Mesothelial cell of epicardium (in vitro differentiated cells): ENCODE measurements at places on chromosomes 4 and X. TPM values are rescaled to one million over a fixed set of nuclear protein-coding genes. Genes with fewer than 3 reads are reported as not detected.

DNA sequence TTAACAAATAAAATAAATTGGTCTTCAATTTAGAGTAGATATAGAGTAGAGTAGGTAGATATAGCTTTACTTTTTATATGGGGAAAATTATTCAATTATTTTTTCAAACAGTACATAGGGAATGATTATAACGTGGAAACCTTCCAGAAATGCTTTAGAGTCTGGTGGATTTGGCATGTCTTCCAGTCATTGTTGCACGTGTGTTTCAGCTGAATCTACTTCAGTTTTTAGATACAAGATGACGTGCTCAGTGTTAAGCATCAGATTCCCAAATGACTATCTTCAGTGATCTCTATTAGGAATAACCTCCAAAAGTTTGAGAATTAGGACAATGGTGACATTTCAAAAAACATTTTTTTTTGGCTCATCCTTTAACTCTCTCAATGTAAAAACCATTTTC, 616.9 kb downstream of the ANKRD50 start:
- no peak for DNase-seq

DNA sequence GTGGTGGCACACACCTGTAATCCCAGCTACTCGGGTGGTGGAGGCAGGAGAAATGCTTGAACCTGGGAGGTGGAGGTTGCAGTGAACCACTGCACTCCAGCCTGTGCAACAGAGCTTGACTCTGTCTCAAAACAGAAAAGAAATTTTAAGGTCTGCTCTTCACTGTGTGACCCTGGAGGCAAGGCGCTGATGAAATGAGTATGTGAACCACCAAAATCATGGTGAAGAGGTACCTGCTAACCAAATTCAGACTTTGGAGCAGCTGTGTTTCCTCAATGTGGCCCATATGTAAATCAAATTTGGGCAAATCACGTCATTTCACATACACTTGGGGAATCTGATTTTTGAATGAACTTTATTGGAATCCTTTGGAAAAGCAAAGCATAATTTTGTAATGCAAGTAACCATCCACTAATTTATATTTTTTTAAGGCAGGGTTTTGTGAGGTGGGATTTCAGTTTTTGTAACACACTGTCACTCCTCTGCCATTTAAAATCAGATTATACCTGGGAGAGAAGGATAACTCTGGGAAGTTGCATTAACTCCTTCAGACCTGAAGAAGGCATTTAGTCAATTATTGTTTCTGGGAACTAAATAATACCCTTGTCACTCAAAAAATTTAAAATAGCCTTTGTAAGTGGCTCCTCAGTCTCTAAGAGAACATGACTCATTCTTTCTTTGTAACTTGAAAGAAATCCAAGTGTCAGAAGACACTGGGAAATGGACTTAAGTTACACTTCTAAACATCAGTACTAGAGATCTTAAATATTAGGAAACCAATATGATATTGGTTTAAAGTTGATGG, 24.0 kb downstream of the DOCK11 start:
- no peak for DNase-seq

Gene RNF128
- total RNA-seq = 0.43 to 0.86 TPM (median 0.58 TPM) in 3 replicates

Gene N4BP2
- total RNA-seq = 38.9 to 41.0 TPM (median 40.6 TPM) in 3 replicates

- no peak for DNase-seq
Measured at GRCh38 chr4:100989401-100989800, 357.9 kb downstream of the PPP3CA start.

DNA sequence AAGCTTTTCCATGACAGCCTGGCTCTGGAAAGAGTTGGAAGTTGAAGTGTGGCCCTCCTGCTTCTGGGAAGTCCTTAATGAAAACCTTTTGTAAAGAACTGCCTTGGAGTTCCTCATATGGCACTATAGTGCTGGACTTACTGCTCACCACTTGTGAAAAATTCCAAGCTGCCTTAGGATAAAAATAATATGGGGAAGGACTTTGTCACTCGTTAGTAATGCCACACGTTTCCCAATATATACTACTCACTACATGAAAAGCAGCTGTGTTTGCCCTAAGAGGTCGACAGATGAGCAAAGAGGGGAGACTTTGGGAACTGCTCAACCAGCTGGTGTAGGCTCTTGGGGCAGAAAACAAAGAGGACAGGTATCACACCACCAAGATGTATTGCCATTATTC, 11.7 kb downstream of the OPHN1 start:
- no peak for DNase-seq

GRCh38 chrX:22323541-22323940, 50.8 kb downstream of the CBLL2 start:
- no peak for DNase-seq

DNA sequence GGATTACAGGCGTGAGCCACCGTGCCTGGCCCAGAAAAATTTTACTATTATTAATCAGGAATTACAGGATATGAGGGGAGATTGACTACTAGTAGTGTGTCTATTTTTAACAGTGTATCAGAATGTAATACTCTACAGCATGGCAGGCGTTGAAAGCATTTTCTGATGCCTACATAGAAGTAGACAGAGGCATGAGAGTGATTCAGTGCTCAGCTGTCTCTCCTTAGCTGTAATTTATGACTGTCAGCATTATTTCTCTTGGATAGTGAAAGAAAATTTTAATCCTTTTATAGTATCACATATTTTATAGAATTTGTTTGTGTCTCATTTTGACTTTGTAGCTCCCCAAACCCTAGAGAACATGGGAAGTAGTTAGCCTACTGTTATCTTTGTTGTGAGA, 20.7 kb downstream of the ARHGAP24 start:
- DNase-seq = no peak

DNA sequence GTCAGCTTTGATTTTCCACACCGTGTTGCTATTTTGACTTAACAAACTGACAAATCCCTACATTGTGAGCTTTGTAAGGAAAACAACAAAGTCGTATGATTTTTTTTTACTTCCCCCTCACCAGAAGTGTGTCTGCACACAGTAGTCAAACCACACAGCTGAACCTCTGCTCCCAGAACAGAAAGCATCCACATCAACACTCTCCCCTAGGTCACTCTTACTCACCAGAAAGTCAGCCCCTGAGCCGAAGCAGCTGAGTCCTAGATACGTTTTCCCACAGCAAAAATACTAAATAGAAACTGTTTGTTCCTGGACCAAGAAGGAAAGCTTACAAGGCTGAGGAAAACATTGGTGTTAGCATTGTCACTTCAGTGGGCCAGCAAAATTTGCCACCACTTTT, 305.7 kb downstream of the DHX15 start:
- DNase-seq = no peak

DNA sequence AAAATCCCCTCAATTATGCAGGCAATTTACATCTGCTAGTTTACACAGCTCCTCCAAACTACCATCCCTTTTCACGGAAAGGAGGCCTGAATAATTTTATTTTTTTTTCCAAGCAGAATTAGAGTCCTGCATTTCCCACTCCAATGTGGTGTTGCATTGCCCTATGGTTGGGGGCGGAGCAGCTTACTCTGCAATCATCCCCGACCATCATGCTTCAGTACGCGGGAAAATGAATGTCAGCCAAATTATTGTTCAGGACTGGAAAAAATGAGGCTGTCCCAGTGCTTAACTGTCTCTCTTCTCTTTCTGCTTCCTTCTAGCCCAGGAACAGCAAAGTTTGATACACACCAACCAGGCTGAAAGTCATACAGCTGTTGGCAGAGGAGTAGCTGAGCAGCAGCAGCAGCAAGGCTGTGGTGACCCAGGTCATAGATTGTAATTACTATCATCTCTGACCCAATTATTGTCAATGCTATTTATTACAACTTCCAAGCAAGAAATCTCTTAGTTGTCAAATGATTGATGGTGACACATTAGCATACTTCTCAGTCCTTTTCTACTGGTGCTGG, 28.3 kb downstream of the MMRN1 start:
- DNase-seq = no peak

GRCh38 chr4:123421227-123421936, 24.8 kb downstream of the SPRY1 start:
- no peak for DNase-seq

Gene CHRDL1
- 6.3 to 6.9 TPM (median 6.6 TPM) in 3 replicates for total RNA-seq

Gene HTN1
- total RNA-seq = not detected in 3 replicates

Gene C4orf50
- total RNA-seq = 0.02 to 0.04 TPM in 2 of 3 replicates, not detected in the other

DNA sequence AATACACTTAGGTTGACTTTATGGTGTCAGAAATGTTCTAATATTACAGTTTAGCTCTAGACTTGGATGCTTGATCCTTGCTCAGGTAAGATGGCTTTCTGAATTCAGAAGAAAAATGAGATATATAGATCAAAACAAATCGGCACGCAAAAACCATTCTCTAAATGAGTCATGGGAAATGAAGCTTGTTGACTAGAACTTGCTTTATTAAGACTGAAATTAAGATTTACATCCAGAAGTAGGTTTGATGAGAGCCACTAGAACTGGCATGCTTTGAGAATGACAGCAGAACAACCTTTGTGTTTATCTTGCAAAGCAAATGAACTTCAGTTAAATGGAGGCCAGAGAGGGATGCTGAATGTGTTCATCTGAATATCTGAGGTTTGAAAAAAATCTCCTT, 304.9 kb upstream of the KLF3 start:
- no peak for DNase-seq

- no peak for DNase-seq
Measured at GRCh38 chrX:135287266-135287823, 21.9 kb upstream of the ETDC start.

- no peak for DNase-seq
Measured at GRCh38 chr4:111066887-111067286, 444.0 kb upstream of the PITX2 start.

DNA sequence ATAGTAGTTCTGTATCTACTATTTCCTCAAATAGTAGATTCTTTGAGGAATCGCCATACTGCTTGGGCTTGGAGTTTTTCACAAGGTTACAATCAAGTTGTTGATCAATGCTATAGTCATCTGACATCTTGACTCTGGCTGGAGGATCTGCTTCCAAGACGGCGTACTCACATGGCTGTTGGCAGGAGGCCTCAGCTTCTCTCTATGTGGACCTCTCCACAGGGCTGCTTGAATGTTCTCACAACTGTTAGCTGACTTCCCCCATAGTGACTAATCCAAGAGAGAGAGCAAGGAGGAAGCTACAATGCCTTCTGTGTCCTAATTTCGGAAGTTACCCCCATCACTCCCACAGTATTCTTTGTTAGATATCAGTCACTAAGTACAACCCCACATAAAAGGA, 10.3 kb downstream of the EGFL6 start:
- no peak for DNase-seq

GRCh38 chr4:180665481-180665880, 1577.7 kb upstream of the TENM3 start:
- DNase-seq = no peak

Gene FGFRL1
- 35.2 to 37.7 TPM (median 37.4 TPM) in 3 replicates for total RNA-seq

DNA sequence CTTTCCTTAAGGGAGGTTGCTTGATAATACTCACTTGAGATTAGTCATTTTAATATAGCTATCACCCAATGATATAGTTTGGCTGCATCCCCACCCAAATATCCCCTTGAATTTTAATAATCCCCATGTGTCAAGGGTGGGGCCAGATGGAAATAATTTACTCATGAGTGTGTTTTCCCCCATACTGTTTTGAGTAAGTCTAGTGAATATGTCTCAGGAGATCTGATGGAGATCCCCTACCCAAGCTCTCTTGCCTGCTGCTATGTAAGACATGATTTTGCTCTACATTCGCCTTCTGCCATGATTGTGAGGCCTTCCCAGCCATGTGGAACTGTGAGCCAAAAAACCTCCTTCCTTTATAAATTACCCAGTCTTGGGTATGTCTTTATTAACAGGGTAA, 539.7 kb upstream of the GRID2 start:
- DNase-seq = no peak

GRCh38 chr4:147117431-147117830, 171.8 kb upstream of the TTC29 start:
- DNase-seq = no peak

Gene PGK1
- 243 to 269 TPM (median 259 TPM) in 3 replicates for total RNA-seq

Gene PPP4R3C
- total RNA-seq = not detected in 3 replicates

Gene PAGE2B
- not detected in 3 replicates for total RNA-seq

- no peak for DNase-seq
Measured at GRCh38 chrX:8927066-8927635, 106.8 kb downstream of the FAM9B start.

- no peak for DNase-seq
Measured at GRCh38 chr4:15702941-15703403, at the start of gene BST1. BST1 (plus strand) TSS chr4:15703065; CDS start chr4:15703145, 80 bp downstream.

Gene AFF2
- total RNA-seq = 5.8 TPM in 3 replicates

Gene DKK2
- 23.5 to 26.3 TPM (median 25.3 TPM) in 3 replicates for total RNA-seq

Gene SAP30
- total RNA-seq = 13.6 to 16.8 TPM (median 15.4 TPM) in 3 replicates

Gene PCDH10
- total RNA-seq = 21.3 to 22.3 TPM (median 21.3 TPM) in 3 replicates

Gene APLN
- 0.29 to 0.54 TPM (median 0.33 TPM) in 3 replicates for total RNA-seq

DNA sequence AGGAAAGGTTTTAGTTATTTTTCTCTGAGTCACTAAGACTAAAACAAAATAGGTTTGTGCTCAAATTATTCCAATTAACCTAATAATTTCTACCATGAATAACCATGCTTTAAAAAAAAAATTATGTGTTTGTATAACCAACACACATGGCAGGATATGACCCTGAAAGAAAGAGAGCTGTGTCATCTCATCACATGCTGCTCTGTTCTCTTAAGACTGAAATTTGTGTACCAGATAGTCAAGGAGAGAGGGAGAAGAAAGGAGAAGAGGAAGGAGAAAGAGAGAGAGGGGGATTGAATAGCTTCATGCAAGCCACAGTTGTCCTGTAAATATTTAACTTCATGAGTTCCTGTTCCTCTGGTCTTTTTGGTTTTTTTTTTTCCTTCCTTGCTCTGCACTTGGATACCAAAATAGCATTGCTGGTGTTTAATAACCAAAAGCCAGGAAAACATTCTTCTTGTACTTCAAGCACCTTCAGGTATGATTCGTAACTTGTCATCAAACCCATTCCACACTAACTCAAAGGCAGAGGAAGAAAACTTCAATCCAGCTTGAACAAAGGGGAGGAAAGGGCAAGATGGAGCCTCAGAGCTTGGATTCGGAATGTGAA, 6.4 kb upstream of the PROM1 start:
- no peak for DNase-seq

DNA sequence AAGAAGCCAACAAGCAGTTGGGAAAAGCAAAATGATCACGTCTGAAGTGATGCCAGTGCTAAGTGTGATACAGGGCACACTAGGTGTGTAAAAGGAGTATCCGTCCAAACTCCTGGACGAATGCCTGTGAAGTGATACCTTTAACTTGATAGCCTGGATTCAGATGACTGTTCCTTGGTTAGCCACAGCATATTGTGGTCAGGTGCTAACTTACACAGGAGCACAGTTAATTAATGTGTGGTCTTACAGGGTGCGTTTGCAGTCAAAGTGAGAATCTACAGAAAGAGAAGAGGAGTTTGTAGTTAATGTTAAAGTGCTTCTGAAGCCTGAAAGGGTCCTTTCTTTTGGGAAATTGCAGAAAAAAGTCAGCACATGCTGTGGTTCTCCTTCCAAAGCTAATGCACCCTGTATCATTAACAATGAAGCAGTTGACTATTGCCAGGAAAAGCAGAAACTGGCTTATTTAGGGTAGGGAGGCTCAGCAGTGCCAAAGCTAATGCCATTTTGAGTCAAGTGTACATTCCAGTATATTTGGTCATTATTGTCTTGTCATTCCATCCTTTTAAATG, 61.1 kb downstream of the DCLK2 start:
- no peak for DNase-seq

DNA sequence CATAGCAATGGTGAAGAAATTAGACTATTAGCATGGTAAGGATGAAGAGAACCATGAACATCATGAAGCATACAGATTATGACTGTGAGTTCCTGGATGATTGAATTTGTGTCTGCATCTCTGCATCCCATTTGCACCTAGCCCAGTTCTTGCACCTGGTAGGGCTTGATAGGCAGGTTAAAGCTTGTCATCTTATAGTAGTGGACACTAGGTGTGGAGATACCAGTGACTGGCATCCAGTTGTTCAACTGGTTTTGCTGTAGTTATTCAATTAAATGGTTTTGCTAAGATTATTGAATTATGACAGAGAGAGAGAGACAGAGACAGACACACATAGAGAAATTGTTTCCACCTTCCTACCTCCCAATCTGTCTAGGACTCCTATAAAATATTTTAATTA, 5.0 kb downstream of the ADH7 start:
- DNase-seq = no peak

GRCh38 chr4:171676555-171677215, 136.5 kb upstream of the GALNTL6 start:
- no peak for DNase-seq
